ENCODE measurements at places on chromosomes 11 and 22. TPM values are rescaled to one million over a fixed set of nuclear protein-coding genes. Genes with fewer than 3 reads are reported as not detected.
A peak's percentile ranks its signal among the peaks of the same experiment; 100 is the strongest.

DNA sequence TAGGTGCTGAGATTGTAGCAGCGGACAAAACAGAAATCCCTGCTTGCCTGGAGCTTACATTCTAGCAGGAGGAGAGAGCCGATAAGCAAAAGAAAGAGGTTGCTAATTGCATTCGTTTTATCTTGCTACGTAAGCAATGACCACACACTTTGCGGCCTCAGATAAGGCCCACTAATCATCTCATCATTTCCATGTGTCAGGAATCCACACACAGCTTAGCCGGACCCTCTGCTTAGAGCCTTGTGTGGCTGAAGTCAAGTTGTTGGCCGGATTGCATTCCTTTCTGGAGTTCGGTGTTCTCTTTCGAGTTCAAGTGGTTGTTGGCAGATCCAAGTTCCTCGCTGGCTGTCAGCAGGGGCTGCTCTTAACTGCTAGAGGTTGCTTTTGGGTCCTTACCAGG, 101.6 kb downstream of the CHST1 start:
- no peaks in the 10 kb centered on the region for H3K4me1 ChIP-seq
- no peak overlapping the region for H3K4me3 ChIP-seq
- H3K27me3 ChIP-seq = no peaks in the 10 kb centered on the region
- H3K27ac ChIP-seq = no peak overlapping the region
- H3K36me3 ChIP-seq = no peaks in the 10 kb centered on the region

- peak; percentile 78 for DNase-seq
- H3K36me3 ChIP-seq = no peaks in the 10 kb centered on the region
- H3K27ac ChIP-seq = peak within 1 kb of the TSS; percentile 39
- H3K4me3 ChIP-seq = peak within 1 kb of the TSS; percentile 70
Measured at GRCh38 chr11:94511932-94512781, at the start of gene C11orf97. Gene C11orf97, plus strand, starts transcription at chr11:94512461. Its CDS starts 68 bp downstream, at chr11:94512529.

The C11orf86 gene
- polyA plus RNA-seq = 801 TPM

The OR5J2 gene
- polyA plus RNA-seq = not detected

DNA sequence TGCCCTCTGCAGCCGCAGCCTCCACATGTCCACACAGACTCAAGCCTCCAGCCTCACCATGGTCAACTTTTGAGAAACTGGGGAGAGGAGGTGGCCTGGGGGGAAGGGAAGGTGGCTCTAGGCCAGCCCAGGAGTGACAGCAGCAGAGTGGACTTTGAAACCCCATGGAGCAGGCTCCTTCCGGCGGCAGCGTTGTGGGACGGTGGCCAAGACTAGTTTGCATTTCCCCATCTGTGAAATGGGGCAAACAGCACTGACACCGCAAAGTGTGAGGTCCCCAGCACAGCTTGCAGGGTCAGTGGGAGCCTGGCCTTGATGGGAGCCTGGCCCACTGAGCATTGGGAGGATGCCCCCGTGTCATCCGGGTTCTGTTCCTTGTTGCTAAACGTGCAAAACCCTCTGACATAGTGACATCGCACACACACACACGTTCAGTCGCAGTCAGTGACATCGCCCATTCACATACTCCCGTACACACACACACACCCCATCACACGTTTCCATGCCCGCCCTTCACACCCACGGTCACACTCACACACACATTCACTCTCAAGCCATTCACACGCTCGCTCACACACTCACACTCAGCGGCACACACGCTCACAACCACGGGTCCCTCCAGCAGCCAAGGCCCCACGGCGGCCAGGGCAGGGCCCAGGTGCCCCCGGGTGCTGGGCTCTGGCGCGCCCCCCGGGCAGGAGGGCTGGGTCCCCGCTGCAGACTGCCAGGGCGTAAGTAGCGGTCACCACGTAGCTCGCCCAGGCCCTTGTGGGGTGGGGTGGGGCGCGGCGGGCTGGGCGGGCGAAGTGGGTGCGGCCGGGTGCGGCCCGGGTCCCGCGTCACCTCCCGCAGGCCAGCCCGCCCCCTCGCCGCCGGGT, 585 bp downstream of the CYB5R3 start:
- peak overlapping the region; percentile 74 for H3K4me3 ChIP-seq
- peaks cover 3% of the 10 kb centered on the region for H3K4me1 ChIP-seq
- peak overlapping the region; percentile 97 for H3K27ac ChIP-seq
- no peaks in the 10 kb centered on the region for H3K27me3 ChIP-seq
- peak; percentile 89 for DNase-seq

- no peaks in the 10 kb centered on the region for H3K4me1 ChIP-seq
- no peak for DNase-seq
- no peak overlapping the region for H3K4me3 ChIP-seq
- no peaks in the 10 kb centered on the region for H3K36me3 ChIP-seq
Measured at GRCh38 chr22:22121445-22121844, 123.1 kb upstream of the VPREB1 start.

DNA sequence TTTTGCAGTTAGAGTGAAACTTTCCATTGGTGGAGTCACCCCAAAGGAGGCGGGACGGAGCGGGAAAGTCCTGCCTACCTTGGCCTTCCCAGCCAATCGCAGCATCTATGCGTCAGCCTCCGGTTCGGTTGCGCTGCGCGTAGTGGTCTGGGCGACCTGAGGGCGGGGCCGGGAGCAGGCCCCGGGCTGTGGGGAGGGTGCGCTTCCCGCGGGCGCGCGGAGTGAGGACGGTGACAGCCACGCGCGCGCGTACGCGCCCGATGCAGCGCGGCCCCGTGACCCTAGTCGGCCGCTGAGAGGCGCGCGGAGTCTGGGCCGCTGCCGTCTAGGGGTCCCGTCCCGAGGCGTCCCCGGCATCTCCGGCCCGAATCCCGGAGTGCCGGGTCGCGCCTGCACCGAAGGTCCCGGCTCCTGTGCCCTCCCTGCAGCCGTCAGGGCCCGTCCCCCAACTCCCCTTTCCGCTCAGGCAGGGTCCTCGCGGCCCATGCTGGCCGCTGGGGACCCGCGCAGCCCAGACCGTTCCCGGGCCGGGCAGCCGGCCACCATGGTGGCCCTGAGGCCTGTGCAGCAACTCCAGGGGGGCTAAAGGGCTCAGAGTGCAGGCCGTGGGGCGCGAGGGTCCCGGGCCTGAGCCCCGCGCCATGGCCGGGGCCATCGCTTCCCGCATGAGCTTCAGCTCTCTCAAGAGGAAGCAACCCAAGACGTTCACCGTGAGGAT, at the start of gene NF2:
Gene NF2, plus strand, starts transcription at position 276 of the 718 bp plus-strand sequence. Its CDS starts 366 bp downstream, at position 642.
- peak within 1 kb of the TSS; percentile 84 for H3K27ac ChIP-seq
- peak within 1 kb of the TSS; percentile 96 for H3K4me3 ChIP-seq
- H3K36me3 ChIP-seq = peaks cover 5% of the 10 kb centered on the region
- H3K4me1 ChIP-seq = peaks cover 2% of the 10 kb centered on the region
- no peaks in the 10 kb centered on the region for H3K27me3 ChIP-seq

The PRODH gene
- 8.1 TPM for polyA plus RNA-seq

- no peak overlapping the region for H3K27ac ChIP-seq
- no peaks in the 10 kb centered on the region for H3K27me3 ChIP-seq
- no peak for DNase-seq
- no peak overlapping the region for H3K4me3 ChIP-seq
- H3K4me1 ChIP-seq = no peaks in the 10 kb centered on the region
Measured at GRCh38 chr11:31480930-31481329, 28.5 kb downstream of the IMMP1L start.

DNA sequence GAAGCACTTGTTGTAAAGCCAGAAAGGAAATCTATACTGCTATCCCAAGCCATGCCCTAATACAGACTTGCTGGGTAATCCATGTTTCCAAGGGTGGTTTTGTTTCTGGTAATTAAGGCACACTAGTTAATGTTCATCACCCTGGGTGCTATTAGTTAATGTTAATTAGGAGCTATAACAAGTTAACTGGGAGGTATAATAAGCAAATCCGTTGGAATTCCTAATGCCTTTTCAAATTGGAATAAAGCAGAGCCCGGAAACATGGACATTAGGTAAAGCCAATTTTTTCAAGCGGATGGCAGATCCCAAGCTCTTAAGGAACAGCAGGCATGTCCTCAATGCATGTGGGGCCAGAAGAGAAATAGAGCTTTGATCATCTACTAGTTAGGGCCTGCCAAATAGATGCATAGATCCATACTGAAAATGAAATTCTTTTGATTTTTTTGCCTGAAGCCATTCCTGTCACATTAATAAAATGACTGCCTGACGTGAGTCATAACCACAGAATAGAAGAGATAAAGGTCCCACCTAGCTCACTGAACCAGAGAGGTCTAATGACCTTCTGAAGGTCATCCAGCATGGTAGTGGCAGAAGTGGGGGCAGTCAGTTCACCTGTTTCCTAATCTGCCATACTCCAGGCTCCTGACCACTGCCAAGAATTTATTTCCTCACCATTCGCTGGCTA, 28.5 kb upstream of the CCDC34 start:
- peaks cover 62% of the 10 kb centered on the region for H3K4me1 ChIP-seq
- DNase-seq = no peak
- no peaks in the 10 kb centered on the region for H3K27me3 ChIP-seq
- H3K4me3 ChIP-seq = no peak overlapping the region

DNA sequence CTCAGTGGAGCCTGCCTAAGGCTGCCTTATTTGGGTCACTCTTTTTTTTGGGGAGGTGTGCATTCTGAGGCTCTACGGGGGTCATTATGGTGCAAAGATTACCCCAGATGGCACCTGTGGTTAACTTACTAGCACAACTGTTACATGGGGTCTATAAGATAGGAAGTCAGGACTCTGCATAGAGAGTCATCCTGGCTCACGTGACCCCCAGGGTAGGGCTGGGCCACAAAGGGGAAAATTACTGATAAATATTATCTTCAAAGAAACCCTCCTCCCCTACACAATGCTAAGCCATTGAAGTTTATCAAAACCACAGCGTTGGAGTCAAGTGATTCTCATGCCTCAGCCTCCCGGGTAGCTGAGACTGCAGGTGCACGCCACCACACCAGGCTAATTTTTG, 397.1 kb downstream of the MN1 start:
- no peak overlapping the region for H3K4me3 ChIP-seq
- no peaks in the 10 kb centered on the region for H3K36me3 ChIP-seq
- H3K4me1 ChIP-seq = no peaks in the 10 kb centered on the region
- H3K27ac ChIP-seq = no peak overlapping the region

- H3K4me3 ChIP-seq = no peak overlapping the region
- peaks cover 7% of the 10 kb centered on the region for H3K4me1 ChIP-seq
- no peaks in the 10 kb centered on the region for H3K27me3 ChIP-seq
Measured at GRCh38 chr11:102615894-102616432, 9.2 kb downstream of the MMP20 start.

DNA sequence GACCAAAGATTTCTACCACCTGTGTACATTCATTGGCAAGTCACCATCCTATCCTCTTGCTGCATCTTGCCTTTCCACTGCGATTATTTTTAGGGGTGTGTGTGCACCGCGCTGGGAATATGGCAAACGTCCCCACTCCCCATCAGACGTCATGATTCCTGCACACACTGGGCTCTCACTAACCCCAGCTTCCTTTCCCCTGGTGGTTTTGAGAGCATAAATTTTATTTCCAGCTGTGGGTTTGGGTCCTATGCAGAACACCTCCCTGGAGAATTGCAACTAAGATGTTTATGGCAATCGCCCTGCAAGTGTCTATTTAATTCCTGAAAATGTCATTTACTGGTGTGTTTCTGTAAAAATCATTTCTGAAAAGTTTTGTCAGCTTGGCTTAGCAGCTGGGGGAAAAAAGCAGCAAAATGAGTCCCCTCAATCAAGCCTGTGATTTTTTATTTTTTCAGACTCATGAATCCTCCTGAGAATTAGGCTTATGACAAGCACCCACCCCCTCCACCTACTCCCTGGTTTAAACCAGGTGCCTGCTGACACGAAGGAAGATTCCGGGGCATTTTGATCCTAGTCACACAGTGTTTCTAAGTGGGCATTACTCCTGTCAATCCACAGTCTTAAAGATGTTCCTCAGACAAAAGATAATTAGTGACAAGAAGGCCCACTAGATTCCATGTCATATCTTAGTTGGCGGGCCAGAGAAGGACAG, 23.8 kb downstream of the UPB1 start:
- no peak for DNase-seq
- no peaks in the 10 kb centered on the region for H3K4me1 ChIP-seq
- H3K27ac ChIP-seq = no peak overlapping the region
- no peak overlapping the region for H3K4me3 ChIP-seq

DNA sequence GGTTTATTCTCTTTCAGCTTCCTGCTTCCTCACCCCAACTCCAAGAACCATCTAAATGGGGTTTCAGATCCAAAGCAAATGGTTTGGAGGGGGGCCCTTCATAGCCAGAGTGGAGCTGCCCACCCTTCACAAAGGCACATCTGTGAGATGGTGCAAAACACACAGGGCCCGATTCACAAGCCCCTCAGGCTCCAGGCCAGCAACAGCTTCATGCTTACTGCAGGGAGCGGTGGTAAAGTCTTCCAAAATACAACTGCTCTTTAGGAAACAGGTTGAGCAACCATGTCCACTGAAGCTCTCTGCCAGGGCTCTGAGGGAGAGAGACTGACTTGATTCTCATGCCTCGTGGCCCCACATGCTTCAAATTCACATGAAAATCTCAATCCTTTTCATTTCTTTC, 213.0 kb upstream of the NARS2 start:
- no peaks in the 10 kb centered on the region for H3K4me1 ChIP-seq
- no peaks in the 10 kb centered on the region for H3K36me3 ChIP-seq
- H3K4me3 ChIP-seq = no peak overlapping the region

All from small intestine (tissue), 16 donors.